Activated naive CD4-positive, alpha-beta T cell treated with anti-CD3 and anti-CD28 coated beads, Interleukin-2, amount 50 U/mL, for 16 hours (primary cell): ENCODE measurements at places on chromosomes 2 and 18.

DNA sequence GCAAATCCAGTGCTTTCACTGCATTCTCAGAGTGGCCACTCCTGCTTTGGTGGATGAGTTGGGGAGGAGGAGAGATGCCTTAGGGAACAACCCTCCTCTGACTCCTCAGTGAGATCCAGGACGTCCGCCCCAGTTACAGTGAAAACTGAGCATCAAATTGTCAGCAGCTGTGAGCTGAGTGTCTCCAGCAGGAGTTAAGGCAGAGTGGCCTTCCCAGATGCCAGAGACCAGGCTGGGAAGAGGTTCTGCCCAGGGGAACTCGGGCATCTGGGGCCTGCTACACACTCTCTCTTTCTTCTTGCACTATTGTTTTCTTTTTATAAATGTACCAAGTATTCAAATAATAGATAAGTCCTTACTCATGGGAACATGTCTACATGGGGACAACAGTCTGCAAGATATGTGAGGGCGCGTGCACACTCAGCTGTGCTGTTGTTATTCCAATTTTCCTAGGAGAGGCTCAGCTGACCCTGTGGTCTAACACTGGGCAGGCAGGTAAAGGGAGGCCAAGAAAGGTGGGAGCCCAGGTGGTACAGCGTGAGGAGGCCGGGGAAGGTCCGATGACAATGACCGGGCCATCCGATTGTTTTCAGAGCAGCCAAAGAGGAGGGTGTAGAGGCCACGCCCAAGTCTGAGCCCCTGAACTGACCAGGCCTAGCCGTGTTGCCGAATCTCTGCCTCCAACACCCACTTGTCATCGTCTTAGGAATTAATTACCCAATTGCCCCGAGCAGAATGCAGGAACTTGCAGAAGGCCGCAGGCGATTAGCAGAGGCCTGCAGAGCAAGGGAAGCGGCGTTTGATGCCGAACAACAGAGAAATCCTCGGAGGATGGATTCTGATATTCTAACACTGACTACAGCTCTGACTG is 166.9 kb downstream of the ANAPC1 start:
- no peak for DNase-seq

DNA sequence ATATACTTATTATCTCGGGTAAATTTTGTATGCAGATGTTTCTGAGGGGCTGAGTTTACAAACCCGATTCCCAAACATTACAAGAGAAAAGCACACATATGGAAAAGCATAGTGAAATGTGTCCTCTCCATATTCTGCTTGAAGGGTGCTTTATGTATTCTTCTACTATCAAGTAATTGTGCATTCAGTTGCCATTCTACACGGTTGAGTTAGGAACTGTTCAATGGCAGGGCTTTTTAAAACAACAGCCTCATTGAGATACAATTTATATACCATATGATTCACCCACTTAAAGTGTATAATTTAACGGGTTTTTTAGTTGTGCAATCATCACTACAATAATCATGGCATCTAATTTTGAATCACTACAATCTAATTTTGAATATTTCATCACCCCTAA is 138.4 kb upstream of the DLGAP1 start:
- DNase-seq = no peak

- DNase-seq = no peak
These were observed at the start of gene CNTNAP5 for GRCh38 chr2:124025171-124025580. CNTNAP5 (plus strand) TSS chr2:124025287; CDS start chr2:124025651, 364 bp downstream.

GRCh38 chr2:167783261-167784083 is 463.9 kb downstream of the STK39 start:
- DNase-seq = no peak

DNA sequence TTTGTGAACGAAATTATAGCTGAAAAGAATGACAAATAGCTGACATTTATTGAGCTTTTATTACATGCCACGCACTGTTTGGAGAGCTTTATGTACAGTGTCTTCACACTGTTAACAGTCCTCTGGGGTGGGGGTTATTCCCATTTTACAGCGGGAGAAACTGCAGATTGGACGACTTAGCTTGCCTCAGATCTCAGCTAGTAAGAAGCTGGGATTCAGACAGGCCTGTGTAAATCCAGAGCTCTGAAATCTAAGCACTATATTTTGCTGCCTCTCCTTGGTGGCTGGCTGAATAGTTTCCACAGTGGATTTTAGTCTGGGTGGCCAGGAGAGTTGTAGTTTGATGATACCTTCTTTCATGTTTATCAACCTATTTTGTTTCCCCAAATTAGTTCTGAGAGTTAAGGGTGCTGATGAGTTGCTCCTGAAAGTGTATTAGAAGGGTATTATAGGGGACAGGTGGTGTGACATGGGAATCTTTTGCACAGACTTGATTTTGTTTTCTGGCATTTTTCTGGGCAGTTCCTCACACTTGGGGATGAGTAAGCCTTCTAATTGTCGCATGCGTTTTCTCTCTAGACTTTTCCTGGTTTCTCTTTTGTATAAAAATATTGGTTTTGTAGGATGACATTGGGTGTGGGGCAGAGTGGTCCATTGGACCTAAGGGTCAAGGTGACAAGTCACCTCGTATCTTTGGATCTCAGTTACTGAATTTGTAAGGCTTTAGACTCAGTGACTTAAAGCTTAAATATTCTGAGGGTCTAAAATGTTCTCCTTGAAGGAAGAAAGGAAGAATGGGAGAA is 1.5 kb downstream of the ACSL3 start:
- DNase-seq = no peak

GRCh38 chr18:9825571-9826073 is 60.2 kb upstream of the TXNDC2 start:
- no peak for DNase-seq

- no peak for DNase-seq
These were observed 18.4 kb upstream of the PSD4 start for GRCh38 chr2:113155331-113155730.
